ENCODE measurements at places on chromosomes 7 and 10.

GRCh38 chr7:132464740-132465139, 111.5 kb downstream of the PLXNA4 start:
- DNase-seq = peak; percentile 55

DNA sequence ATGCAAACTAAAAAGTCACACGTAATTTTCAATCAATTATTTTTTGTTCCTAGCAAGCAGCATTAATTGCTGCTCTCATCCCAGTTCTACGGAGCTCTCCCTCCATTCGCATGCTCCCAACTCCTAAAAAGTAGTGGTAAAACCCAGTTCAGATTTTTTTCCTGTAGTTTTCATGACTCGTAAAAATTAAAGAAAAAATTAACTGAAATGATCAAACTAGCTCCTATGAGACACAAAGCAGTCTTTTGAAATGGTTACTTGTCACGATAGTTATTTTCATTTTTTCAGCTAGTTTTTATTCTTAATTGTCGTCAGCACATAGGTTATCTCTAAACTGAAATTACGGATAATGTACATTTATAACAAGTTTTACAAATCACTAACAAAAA, 1.8 kb downstream of the HNRNPA2B1 start:
- no peak for DNase-seq

DNA sequence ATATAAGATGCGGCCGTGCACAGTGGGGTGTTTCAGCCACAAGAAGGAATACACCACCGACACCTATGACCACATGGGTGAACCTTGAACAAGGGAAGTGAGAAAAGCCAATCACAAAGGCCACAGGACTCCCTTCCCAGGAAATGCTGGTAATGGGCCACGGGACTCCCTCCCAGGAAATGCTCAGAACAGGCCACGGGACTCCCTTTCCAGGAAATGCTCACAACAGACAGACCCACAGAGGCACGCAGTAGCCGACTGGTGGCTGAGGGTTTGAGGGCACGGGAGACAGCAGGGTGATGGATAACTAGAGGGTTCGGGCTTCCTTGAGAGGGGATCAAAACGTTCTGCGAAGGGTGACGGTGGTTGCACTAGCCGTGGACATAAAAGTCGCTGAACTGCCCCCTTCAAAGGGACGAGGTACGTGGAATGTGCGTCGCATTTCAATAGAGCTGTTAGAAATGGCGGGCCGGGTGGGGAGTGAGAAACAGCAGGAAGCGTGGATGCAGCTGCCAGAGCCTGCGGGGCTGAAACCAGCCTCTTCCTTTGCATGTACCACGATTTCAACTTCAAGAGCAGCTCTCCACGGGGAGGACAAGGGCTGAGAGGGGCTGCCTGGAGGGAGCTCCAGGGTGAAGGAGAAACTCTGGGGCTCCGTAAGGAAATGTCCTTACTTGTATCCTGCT, 274.0 kb downstream of the ELFN1 start:
- DNase-seq = no peak

DNA sequence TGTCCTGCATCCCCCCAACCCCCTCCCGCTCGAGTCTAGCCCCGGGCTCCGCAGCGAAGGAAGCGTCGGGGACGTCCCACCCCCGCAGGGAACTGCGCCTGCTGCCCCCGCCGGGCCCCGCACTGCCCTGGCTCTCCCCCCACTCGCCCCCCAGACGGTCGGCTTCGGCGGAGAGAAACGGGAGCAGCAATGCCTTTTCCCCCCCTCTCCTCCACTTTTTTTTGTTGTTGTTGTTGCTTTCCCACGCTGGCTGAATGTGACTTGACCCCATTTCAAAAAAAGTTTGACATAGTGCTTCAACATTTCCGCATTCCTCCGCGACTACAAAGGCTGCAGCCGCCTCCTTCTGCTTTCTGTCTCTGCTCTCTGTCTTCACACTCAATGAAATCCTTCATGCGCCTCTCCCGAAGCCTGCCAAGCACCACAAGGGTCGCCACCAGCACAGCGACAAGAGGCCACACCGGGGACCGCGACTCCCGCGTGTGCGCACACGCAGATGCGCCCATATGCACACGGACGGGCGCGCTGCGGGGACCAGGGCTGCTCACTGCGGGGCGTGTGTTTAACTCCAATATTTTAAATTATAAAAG, 1.0 kb downstream of the CDK6 start:
- DNase-seq = peak; percentile 78

GRCh38 chr10:21888959-21889358, 114.6 kb downstream of the DNAJC1 start:
- DNase-seq = no peak

DNA sequence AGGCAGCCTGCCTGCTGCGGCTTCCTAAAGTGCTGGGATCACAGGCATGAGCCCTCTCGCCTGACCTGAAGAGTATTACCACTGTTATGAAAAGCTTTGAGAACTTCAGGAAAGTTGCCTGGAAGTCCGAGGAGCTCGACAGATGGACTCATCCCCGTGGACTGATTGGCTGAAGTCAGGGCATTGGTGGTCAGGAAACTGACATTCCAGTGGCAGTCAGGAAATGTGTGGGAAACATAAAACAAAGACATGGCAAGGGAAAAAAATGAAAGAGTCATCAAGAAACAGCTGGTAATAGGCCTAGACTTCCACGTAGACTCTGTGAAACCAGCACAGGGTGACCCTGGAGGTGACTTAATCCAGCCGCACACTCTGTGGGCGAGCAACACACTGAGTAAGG, 123.3 kb downstream of the CDH23 start:
- DNase-seq = peak; percentile 6

DNA sequence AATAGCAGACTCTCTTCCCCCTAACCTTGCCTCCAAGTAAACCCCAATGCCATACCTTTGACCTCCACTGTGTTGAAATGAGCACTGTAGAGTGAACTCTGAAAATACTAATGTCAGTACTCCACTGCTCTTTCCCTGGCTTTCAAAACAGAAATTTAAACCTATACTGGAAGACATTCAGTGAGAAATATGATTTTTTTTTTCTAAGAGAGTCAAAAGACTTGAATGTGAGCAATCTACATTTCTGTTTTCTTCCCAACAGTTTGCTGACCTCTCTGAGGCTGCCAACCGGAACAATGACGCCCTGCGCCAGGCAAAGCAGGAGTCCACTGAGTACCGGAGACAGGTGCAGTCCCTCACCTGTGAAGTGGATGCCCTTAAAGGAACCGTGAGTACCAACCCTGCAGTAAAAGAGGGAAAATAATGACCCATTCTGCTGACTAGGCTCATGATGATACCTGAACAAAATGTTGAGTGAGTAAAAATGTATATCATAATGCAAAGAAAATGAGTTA, 6.4 kb downstream of the VIM start:
- DNase-seq = no peak

DNA sequence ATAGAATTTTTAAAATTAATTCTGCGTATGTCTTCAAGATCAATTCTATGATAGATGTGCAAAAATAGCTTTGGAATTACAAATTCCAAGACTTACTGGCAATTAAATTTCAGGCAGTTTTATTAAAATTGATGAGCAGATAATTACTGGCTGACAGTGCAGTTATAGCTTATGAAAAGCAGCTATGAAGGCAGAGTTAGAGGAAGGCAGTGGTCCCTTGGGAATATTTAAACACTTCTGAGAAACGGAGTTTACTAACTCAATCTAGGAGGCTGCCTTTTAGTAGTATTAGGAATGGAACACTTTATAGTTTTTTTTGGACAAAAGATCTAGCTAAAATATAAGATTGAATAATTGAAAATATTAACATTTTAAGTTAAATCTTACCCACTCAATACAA, 70.8 kb downstream of the CFTR start:
- DNase-seq = no peak

- no peak for DNase-seq
Observed at GRCh38 chr7:116707289-116707688, 35.3 kb downstream of the MET start.

DNA sequence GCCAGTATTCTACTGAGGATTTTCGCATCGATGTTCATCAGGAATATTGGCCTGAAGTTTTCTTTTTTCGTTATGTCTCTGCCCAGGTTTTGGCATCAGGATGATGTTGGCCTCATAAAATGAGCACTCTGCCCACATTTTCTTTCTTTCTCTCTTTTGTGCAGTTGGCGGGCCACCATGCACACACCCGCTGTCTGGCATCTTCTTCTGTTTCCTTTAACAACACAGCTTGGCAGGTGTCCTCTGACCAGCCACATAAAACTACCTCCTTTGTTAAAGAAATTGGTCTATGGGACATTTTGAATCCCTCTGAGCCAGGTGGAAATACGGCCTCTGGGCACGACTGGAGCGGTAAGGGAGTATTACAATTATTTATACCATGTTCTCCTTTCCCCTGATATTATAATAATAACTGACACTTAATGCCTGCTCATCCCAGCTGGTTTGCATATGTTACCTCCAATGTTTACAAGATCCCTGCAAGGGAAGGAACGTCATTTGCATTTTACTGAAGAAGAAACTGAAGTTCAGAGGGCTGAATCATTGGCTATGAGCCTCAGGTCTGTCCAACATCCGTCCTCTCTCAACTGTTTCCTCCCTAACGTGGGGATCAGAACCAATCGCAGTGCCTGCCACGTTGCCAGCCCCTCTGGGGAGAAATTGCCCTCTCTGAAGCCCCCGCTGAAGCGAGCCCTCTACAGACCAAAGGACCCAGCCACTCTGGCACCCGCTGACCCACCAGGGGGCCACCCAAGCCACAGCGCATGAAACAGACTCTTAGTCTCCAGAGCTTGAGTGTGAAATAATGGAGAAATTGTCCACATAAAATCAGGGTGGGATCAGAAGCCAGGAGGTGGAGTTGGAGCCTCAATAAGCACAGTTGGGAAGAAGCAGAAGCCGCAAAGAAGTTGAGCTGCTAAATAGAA, 125.0 kb upstream of the FOXK1 start:
- no peak for DNase-seq

DNA sequence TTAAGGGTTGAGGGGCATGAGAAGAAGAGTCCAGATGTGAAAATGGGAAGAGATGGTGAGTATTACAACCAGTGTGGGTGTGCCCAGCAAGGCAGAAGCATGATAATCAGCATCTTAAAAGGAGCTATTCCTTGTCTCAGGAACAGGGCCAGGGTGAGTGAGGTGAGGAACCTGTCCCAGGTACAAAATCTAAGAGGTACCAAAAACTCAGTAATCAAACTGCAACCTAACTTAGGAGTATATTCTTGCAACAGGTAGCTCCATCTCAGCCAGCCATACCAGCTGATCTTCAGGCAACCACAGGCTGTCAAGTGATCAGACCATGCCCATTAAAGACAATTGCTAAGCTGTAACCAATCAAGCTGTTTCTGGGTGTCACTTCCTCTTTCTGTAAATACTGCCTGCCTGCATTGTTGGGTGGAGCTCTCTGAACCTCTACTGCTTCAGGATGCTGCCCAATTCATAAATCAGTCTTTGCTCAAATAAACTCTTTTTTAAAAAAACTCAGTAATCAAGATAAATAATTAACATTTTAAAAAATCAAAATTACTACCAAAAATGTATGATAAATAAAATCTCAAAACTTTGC, 7.4 kb downstream of the KEL start:
- DNase-seq = no peak

DNA sequence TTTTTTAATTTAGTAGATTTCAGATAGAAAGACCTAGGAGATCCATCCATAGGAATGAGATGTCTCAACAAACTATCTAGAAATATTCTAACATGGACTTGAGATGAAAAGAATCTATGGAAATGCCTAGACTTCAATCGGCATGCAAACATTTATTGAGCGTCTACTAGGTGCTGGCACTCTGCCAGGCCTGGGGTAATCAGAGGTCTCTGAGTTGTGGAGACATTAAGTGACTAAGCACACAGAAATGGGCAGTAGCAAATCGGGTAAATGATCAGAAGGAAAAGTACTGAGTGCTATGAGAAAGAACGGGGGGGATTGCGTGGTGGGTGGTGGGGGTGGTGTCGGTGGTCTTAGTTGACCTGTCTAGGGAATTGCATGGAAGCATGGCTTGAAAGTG, 466.6 kb downstream of the GALNT17 start:
- DNase-seq = no peak

DNA sequence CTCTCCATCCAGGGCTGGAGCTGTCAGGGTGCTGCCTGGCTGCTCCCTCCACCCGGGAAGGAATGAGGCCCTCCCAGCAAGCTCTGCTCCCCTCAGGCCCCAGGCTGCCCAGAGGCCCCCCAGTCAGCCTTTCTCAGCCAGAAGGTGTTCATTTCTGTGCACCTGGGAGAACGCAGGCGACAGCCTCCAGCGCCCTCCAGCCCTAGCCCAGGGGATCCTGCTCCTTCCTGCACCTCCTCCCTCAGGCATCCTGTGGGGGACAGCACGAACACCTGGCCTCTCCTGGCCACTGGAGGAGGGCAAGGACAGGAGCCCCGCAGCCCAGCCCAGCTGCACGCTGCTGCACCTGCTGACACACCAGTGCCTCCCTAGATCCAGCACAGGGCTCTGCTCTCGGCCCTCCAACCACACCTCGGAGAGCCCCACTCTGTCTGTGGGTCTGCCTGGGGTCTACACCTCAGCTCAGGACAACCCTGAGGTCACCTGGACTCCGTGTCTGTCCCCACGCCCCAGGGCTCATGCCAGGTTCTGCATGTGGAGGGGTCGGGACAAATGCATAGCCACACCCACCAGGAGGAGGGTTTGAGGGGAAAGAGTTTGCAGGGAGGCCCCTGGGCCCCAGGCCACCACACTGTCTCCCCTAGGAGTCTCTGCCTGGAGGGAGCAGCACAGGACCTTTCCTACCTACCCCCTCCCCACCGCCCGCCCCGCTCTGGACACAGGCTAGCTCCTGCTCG, 7.4 kb upstream of the PWWP2B start:
- no peak for DNase-seq

DNA sequence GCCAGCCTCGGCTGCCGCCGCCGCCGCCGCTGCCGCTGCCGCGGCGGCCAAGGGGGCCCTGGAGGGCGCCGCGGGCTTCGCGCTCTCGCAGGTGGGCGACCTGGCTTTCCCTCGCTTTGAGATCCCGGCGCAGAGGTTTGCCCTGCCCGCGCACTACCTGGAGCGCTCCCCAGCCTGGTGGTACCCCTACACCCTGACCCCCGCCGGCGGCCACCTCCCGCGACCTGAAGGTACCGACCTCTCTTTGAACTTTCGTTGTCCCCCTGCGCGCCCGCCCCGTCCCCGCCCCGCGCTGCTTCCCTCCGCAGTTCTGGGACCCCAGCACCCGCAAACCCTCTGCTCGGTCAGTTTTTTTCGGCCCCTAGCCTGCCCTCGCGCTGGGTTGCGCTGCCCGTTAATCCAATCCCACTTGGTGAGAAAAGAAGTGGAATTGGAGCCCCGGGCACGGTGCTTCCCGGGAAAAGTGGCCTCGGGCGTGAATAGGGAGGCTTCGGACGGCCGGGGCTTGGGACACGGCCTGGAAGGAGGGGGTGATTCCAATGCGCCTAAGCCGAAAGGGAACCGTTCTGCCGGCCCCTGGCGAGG, 543 bp downstream of the HMX3 start:
- DNase-seq = no peak

GRCh38 chr10:14502431-14502830, 171.7 kb upstream of the FRMD4A start:
- DNase-seq = peak; percentile 4

DNA sequence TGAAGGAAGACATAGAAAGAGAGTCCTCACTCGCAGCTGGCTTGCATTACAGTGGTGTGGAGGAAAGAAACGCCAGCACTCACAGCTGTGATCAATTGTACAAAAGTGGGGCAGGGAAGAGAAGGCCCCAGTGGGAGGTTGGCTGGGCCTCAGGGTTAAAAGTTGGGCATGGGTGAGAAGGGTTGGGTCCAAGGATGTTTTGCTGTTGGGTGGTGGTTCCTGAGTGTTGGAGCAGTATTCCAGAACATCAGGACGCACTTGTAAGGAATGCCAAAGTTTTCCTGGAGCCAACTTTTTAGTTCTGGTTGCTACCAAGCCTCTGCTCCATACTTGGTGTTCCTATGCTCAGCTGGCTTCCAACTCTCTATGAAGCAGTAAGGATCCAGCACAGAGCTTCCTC, 55.4 kb upstream of the MKRN1 start:
- peak; percentile 52 for DNase-seq
